ENCODE measurements at places on chromosomes 6 and 20.

- H3K27me3 ChIP-seq, result no peaks in the 10 kb centered on the region
- H3K4me3 ChIP-seq, result no peak overlapping the region
- H3K4me1 ChIP-seq, result no peaks in the 10 kb centered on the region
- H3K27ac ChIP-seq, result no peak overlapping the region
- no peaks in the 10 kb centered on the region for H3K36me3 ChIP-seq
Measured at GRCh38 chr20:39603219-39603618, 641.1 kb downstream of the DHX35 start.

DNA sequence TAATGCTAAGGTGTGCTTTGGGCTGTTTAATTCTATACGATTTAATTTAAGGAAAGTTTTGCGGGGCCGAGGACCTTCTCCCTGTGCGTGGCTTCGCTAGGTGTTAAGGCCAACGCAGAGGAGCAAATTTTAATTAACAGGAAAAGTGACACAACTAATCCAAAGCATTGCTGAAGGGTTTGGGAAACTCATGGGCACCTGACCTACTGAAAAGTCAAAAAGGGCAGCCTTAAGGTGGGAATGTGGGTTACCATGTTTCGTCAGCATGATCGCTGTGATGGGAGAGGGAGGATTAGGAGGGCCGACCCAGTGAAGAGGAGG lies 415 bp upstream of the CUL9 start:
- peaks cover 12% of the 10 kb centered on the region for H3K36me3 ChIP-seq
- H3K4me3 ChIP-seq, result peak overlapping the region; percentile 96
- DNase-seq, result no peak
- H3K4me1 ChIP-seq, result peaks cover 41% of the 10 kb centered on the region
- no peaks in the 10 kb centered on the region for H3K27me3 ChIP-seq
- H3K27ac ChIP-seq, result peak overlapping the region; percentile 92

DNA sequence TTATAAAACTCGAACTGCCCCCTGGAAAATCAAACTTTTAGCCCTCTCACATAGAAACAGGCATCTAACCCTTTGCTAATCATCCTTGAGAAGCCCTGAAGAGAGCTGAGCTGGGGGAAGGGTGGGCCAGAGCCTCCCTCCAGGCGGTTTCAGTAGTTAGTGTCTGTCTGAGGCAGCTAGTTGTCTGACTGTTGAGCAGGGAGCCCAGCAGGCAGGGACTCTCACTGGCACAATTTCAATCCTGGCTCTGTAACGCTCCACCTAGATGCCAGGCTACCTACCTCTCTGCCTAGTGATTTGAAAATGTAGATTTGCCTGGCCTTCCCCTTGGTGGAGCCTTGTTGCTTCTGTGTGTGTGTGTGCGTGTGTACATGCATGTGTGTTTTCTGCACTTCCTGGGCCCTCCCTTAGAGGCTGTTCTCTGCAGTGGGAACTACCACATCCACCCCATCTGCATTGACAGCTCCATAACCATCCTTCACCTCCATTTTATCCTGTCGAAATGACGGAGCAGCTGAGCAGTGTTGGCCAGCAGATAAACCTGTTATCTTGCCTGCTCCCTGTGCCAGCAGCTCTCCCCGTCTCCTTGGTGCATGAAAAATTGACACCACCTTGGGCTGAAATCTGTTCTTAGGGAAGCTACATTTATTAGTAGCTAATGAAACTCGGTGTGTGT lies 69.6 kb upstream of the VSTM2L start:
- H3K27ac ChIP-seq, result no peak overlapping the region
- no peak overlapping the region for H3K4me3 ChIP-seq
- peaks cover 6% of the 10 kb centered on the region for H3K36me3 ChIP-seq
- H3K4me1 ChIP-seq, result peaks cover 13% of the 10 kb centered on the region

GRCh38 chr6:40326714-40327421 lies 260.3 kb downstream of the LRFN2 start:
- H3K36me3 ChIP-seq, result no peaks in the 10 kb centered on the region
- peaks cover 6% of the 10 kb centered on the region for H3K4me1 ChIP-seq
- H3K27me3 ChIP-seq, result peaks cover 54% of the 10 kb centered on the region
- no peak for DNase-seq
- no peak overlapping the region for H3K27ac ChIP-seq

DNA sequence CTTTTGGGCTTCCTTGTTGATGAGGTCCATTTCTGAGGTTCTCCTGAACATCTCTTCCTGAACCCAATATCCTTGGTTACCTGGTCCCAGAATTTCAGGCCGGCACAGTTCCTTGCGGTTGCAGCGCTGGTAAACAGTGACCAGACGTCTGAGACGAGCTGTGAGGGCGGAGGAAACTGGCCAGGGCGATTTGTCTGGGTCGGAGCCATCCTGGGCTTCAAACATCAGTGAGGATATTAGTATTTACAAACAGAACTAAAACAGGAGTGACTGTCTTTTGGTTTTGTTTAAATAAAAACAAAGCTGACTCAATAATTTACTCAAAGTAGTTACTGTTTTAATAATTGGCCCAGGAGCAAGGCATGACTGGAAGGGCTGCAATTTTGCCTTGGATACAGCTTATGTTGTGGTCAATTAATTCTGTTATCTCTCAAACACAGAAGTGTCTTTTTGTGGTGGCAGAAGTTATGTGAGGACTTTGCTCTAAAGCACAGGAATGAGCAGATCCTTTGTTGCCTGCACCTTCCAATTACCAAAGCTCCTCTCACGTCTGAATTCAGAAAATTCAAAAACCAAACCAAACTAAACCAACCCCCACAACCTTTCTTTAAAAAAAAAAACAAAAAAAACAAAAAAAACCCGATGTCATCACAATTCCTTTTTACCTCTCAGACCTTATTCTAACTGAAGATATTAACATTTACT lies 58.7 kb upstream of the EMILIN3 start:
- H3K4me1 ChIP-seq, result peaks cover 26% of the 10 kb centered on the region
- DNase-seq, result no peak
- peaks cover 22% of the 10 kb centered on the region for H3K36me3 ChIP-seq
- H3K27me3 ChIP-seq, result no peaks in the 10 kb centered on the region
